ENCODE measurements at places on chromosomes 1 and 21. TPM values are rescaled to one million over a fixed set of nuclear protein-coding genes. Genes with fewer than 3 reads are reported as not detected.

Gene TBX19
- 1.8 TPM for total RNA-seq

Gene IL20
- total RNA-seq: not detected

Gene LMX1A
- total RNA-seq: not detected

Gene RAB3B
- 33.9 TPM for total RNA-seq

Gene LIN9
- total RNA-seq: 2.2 TPM

Gene TRIM67
- total RNA-seq: 2.9 TPM

Gene MATN1
- total RNA-seq: 0.47 TPM

DNA sequence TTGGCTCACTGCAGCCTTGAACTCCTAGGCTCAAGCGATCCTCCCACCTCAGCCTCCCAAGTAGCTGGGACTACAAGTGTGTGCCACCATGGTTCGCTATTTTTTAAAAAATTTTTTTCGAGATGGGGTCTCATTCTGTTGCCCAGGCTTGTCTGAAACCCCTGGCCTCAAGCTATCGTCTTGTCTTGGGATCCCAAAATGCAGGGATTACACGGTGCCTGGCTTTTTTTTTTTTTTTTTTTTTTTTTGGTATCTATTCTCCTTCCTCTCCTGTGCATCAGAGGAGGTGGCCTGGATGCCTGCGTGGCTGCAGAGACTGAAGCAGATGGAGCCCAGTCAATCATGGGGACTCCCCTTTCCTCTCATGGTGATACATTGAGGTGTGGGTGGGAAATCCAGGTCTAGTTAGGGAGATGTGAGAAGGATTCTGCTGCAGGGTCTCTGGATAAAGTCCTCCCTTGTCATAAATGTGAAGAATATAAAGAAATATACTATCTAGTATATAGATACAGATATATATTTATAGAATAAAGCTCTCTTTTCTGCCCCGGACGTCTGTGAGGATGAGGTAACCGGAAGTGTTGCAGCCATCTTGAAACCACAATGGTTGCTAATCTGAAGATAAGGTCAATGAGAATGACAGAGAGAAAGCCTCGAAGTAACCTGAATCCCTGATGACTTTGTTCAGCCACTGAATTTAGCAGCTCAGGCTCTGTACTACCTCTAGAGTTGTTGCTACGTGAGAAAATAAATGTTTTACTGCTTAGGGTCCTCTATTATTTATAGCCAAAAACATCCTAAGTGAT, 19.5 kb upstream of the RGSL1 start:
- DNase-seq: no peak

- no peak for DNase-seq
Observed at GRCh38 chr1:24416666-24417391, 1.2 kb downstream of the NIPAL3 start.

DNA sequence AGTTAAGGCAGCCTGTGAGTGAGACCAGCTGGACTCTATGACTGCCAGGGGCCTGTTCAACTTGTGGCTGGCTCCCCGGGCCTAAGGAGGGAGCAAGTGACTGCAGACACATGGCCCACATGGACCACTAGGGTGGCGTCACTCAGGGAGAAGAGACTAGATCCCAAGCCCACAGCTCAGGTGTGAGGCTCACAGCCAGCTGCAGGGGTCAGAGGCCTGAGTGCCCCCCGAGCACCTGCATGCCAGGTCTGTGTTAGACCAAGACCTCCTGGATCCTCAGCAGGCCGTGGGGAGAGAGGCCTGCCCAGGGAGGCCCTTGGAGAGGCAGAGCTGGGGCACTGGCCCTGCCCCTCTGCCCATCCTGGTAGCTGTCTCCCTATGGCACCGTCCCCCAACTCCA, 142.4 kb upstream of the RUNX3 start:
- DNase-seq: no peak

DNA sequence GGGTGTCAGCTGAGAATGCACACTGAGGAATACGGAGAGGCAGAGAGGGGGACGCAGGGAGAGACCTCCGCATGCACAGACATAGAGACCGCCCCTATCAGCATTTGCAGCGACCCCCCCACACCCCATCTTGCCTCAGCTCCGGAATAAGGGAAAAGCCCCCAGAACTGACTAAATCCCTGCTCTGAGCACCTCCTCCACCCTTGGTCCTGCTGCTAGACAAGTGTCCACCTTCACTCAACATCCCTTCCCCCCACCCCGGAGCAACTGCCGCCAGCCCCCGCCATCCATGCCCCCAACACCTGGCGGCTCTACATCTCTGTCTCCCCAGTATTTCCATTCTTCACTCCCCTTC, 769 bp downstream of the SV2A start:
- no peak for DNase-seq

GRCh38 chr1:101683561-101683960, 313.2 kb downstream of the OLFM3 start:
- no peak for DNase-seq

GRCh38 chr1:60281360-60281932, 207.9 kb upstream of the C1orf87 start:
- DNase-seq: no peak

DNA sequence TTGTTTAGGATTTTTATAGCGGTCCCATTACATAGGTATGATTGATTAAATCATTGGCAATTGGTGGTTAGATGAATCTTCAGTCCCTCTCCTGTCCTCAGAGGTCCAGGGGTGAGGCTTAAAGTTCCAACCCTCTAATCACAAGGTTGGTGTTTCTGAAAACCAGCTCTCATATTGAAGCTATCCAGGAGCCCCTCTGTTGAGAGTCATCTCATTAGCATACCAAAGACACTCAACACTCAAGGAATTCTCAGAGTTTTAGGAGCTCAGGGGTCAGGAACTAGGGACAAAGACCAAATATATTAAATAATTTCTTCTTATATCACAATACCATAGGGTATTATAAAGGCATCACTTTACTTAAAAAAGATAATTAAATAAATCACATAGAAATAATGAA, 23.3 kb downstream of the FCRL2 start:
- DNase-seq: no peak

DNA sequence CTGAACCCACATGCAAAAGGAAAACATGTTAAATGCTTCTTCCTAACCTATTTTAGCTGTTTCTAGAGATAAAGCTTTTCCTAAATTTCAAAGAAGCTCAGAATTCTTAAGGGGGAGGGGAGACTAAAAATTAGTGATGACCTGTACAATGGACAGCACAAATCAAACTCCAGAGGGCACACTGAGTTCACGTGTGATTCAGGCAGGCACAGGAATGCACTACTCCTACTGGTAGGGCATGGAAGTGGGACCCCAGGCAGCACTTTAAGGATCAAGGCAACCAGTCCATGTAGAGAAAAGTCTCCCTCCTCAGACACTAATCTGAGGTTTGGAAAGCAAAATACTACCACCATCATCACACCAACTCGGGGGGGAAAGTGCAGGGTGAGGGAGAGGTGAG, 31.3 kb upstream of the CLCA4 start:
- DNase-seq: no peak

- DNase-seq: peak; percentile 98
Observed at GRCh38 chr1:202926581-202927491, at the start of gene KLHL12. KLHL12 (minus strand) TSS chr1:202927234; CDS start chr1:202925162, 2,072 bp downstream.

DNA sequence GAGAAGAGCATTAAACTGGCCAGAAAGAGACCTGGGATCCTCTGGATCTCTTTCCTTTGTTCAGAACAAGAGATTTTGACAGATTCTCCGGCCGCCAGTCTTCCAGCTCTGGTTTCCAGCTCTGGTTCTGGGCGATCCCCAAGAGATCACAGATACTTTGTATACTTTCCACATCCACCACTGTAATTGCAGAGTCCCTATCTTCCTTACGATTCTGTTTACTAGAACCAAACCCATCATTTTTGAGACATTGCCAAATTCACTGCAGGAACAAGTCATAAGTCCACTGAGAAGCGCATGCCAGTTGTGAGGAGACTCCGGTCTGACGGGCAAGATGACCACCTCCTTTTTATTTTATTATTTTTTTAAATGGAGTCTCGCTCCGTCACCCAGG, 505.2 kb downstream of the SMYD3 start:
- no peak for DNase-seq

DNA sequence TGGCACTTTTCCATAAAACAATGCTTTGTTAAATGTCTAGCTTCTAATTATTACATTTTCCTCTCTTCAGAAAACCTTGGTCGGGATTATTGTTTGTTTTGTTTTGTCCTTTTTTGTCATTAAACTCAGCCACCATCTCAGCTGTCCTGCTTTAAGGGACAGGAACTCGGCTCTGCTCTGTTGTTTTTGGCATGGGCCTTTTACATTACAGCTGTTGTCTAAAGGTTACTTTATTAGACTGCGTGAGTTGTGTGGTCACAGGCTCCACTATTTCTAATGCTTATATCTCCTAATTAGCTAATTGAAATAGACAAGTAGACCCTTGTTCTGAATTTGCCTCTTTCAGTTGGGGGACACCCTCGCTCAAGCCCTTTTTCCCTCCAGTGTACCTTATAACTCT, 1.6 kb downstream of the PALMD start:
- DNase-seq: no peak

DNA sequence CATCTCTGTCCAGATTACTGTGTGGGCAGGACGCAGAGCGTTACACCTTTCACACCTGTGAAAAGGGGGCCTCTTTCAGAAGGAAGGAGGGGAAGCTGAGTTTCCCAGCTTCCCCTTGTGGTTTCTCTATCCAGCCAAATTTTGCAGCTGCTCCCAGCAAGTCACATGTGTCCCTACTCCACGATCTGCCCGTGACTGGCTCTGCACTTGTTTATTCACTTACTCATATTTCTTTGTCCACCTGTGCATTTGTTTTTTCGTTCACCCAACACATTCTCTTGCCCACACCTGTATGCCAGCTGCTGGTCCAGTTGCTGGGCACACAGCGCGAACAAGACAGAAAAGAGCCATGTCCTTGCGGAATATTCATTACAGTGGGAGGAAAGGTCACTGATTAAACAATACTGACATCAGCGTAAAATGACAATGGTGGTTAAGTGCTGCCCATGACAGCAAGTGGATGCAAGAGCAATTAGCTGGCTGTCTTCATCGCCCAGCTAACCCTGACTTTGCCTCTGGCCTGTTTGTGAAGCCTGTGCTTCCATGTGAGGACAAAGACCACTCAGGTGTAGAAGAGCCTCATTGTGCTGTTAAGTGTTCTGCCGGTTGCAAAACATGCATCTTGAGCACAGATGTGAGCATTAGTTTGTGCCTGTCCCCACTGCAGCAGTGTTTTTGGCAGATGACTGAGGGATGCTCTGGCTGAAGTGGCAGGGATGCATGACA, 28.6 kb upstream of the NEK2 start:
- no peak for DNase-seq

GRCh38 chr1:24080131-24080530, 31.8 kb downstream of the MYOM3 start:
- DNase-seq: no peak

DNA sequence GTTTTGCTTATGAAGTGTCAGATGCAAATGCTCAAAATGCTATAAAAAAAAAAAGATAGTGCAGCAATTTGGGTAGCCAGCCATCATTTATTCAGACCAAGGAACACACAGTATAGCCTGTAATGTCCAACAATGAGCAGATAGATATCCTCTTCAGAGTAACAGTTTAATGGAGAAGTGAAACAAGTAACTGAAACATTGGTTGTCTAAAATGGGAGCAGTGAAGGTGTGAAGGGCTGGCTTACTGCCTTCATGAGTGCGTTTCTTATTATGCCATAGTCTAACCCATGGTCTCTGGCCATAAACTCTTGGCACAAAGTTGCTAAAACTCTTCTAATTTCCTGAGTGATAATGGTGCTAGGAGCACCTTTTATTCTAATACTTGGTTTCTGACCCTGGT, 11.4 kb downstream of the RGS5 start:
- no peak for DNase-seq

DNA sequence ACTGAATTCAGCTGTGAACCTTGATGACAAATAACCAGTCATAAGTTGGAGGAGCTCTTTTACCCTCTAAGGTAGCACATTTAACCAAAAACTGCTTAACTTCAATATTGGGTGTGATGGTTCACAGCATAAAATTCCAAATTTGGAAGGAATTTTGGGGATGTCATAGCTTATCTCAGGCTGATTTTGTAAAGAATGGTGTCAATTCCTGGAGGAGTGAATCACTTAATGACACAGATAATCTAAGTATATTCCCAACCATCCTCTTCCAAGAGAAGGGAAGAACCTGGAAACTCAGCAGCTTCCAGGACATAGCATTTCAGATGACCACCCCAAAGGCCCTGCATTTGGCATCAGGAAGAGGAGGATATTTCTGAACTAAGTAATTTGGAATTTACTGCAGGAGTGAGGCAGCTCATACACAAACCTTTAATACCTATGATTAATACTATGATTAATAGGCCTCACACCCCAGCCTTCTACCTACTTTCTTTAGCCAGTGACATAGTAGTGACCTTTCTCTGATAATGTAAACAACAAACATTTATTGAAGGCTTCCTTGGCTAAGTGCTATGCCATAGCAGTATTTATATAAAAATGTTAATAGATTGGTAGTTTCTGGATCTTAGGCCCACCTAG, 14.5 kb downstream of the GLUL start:
- DNase-seq: no peak

GRCh38 chr1:22485431-22485830, 33.8 kb downstream of the ZBTB40 start:
- no peak for DNase-seq

- no peak for DNase-seq
Observed at GRCh38 chr1:212271823-212272485, 13.3 kb upstream of the PPP2R5A start.

DNA sequence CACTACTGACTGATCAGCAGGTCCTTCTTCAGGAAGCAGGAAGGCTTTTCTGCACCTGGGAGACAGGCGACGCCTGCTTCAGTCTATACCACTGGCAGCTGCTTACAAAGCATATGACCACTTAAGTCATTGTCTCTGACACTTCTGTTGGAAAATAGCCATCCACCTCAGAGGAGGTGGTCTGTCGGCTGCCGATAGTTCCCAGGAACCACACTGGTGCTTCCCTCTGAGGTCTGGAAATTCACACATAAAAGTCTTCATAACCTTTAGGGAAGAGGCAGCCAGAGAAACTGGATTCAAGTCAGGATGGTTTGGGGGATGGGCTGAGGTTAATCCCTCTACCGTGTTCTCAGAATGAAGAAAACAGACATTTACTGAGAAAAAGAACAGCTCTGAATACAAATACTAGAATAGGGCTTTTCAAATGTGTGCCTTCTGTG, 15.6 kb upstream of the SRP9 start:
- DNase-seq: no peak

- DNase-seq: no peak
Observed at GRCh38 chr21:30674312-30674711, 31.6 kb downstream of the KRTAP20-3 start.

- DNase-seq: no peak
Observed at GRCh38 chr1:208211921-208212843, 32.0 kb downstream of the PLXNA2 start.

DNA sequence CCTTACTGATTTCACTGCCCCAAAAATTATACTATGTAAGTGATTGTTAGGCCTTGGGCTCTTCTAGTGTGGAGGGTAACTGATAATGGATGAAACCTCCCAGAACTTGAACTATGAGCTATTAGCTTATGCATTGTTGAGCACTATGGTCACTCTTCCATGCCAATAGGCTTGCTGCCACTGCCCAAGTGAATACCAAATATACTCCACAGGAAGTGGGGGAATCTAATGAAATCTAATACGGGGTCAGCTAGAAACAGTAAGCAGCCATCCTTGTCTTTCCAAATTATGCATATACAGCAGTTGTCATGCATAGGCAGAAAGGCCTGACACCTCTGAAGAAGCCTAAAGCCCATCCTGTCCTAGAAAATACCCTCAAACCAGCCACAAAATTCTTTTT, 198.7 kb upstream of the PTBP2 start:
- DNase-seq: no peak

Data from chondrocyte (in vitro differentiated cells).